ENCODE measurements at places on chromosomes 6 and 20.

GRCh38 chr6:148776321-148777308 lies 29.8 kb downstream of the UST start:
- DNase-seq: no peak

- no peak for DNase-seq
Measured at GRCh38 chr6:43475516-43475915, 1.9 kb upstream of the TJAP1 start.

DNA sequence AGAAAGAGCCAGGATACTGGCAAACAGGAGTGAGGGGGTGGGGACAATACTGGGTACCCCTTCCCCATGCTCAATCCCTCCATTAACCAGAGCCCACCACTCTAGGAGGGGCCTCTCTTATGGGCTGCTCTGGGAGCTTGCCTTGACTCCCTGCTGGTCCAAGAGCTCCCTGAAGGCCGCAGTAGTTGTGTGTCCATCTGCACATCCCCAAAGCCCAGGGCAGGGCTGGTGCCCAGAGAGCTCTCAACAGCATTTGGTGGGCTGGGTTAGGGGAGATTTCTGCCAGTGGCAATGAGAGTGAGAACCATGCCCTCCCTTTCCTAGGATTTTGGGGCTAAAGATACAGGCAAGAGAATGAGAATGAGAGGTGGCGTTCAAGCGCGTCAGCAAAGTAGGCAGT lies 230.6 kb upstream of the PMEPA1 start:
- no peak for DNase-seq

GRCh38 chr6:107977283-107977682 lies 19.3 kb upstream of the SEC63 start:
- DNase-seq: no peak

DNA sequence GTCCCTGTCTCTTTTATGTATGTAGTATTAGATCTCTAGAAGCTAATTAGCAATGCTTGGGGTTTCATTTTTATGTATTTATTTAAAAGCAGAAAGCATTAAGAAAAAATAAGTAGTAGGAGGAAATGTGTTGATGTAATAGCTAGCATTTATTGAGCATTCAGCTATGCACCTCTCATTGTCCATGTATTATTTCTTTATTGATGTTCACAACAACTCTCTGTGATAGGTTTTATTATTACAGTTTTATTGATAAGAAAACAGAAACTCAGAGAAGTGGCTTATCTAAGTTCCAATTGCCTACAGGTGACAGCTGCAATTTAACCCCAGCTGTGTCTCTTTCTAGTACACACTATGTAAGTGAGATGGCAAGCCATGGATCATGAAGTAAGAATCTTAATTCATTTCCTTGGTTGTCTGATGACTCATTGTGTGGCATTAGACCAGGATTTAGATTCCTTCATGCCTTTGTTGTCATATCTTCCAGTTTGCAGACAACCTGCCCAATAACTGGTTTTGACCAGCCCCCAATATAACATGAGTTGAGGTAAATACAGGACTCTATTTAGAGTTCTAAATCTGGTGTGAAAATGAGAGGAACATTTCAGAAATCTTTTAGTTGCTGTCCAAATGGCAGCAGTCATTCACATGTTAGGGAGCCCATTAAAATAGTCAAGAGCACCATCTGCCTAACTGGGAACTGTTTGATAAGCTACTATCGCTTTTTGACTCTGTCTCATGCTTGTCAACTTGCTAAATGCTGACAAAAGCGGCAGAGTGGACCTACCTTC lies 170.8 kb upstream of the PHACTR1 start:
- DNase-seq: no peak

GRCh38 chr20:61169874-61170273 lies 82.2 kb upstream of the CDH4 start:
- DNase-seq: no peak

GRCh38 chr20:63119121-63119962 lies 96.6 kb downstream of the YTHDF1 start:
- no peak for DNase-seq

- no peak for DNase-seq
Measured at GRCh38 chr6:70398783-70399728, 14.3 kb upstream of the FAM135A start.

GRCh38 chr6:100167585-100167984 lies 173.6 kb upstream of the MCHR2 start:
- DNase-seq: no peak

- DNase-seq: no peak
Measured at GRCh38 chr6:33886673-33887144, 82.9 kb upstream of the MLN start.

DNA sequence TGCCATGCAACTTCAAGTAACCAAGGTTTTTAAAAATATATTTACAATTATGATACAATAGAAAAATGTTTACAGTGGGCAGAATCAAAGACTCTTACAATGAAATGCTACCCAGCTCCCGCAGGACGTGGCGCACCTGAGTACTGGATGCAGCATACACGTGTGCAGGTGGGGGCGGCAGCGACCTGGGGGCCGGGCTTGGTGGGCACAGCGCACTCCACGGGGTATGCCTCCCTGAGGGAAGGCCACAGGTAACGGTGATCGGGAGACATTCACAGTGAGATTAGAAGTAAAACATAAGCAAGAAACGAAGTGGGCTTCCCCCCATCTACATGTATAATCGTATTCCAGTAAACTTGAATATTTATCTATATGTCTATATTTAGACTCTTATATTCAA lies 54.2 kb downstream of the WDR27 start:
- no peak for DNase-seq

DNA sequence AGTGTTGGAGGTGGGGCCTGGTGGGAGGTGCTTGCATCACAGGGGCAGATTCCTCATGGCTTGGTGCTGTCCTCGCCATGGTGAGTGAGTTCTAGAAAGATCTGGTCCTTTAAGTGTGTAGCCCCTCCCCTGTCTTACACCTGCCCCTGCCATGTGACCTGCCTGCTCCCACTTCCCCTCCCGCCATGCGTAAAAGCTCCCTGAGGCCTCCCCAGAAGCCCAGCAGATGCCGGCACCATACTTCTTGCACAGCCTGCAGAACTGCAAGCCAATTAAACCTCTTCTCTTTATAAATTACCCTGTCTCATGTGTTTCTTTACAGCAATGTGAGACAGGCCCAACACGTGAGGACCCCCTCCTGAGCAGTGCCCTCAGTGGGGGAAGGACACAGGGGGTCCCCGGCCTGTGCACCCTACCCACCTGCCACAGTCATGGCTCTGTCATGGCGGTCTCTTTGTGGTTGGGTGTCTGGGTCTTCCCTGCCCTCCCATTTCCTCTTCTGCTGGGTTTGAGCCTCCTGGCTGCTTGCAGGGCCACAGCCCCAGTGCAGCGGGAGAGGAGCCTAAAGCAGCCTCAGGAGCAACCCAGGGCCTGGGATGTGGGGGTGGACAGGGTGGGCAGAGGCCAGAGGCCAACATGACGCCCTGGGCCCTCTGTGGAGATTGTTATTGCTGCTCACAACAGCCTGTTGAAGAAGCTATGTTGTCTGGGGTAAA lies 87.2 kb upstream of the QKI start:
- no peak for DNase-seq

DNA sequence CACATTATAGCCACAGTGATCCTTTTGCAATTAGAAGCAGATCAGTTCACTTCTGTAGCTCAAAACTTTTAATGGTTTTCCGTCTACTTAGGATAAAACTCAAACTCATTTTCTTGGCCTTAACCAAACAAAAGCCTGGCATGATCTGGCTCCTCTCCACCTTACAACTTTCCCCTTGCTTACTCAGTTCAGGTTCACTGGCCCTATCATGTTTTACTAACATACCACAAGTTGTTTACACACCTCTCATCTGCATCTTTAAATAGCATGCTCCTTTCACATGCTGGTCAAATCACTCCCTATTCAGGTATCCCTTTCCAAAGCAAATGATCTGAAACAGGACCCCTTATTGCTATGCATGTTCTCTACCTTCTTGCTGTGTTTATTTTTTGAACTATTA lies 191.4 kb upstream of the FAM83B start:
- DNase-seq: no peak

DNA sequence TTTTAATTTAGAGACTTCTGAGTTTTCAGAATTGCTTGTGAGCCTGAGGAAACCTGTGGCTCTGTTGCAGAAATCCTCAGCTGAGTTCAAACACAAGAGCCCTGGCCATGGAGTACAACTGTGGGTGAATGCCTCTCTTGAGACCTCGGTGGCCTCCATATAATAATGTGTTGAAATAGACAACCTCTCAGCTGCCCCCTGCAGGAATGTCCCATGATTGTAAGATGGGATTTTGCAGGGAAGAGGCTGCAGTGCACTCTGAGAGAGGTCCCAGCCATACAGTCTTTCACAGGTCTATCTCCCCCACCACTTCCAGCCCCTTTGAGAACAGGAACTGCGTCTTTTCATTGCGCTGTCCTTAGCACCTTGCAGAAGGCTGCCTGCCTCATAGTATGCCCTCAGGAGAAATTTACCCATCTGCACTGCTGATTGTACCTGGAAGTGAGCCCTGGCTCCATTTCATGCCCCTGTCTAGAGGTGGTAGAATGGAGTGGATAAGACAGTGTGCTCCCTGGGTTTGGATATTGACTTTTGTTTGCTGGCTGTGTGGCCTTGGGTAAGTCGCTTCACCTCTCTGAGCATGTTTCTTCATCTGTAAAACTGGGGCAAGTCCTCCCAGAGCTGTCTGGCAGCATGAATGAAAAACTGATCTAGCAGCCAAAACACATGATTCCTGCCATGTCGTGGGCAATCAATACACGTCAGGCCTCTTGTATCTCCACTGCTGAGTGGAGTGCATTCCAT lies 16.8 kb upstream of the CDH22 start:
- DNase-seq: no peak

DNA sequence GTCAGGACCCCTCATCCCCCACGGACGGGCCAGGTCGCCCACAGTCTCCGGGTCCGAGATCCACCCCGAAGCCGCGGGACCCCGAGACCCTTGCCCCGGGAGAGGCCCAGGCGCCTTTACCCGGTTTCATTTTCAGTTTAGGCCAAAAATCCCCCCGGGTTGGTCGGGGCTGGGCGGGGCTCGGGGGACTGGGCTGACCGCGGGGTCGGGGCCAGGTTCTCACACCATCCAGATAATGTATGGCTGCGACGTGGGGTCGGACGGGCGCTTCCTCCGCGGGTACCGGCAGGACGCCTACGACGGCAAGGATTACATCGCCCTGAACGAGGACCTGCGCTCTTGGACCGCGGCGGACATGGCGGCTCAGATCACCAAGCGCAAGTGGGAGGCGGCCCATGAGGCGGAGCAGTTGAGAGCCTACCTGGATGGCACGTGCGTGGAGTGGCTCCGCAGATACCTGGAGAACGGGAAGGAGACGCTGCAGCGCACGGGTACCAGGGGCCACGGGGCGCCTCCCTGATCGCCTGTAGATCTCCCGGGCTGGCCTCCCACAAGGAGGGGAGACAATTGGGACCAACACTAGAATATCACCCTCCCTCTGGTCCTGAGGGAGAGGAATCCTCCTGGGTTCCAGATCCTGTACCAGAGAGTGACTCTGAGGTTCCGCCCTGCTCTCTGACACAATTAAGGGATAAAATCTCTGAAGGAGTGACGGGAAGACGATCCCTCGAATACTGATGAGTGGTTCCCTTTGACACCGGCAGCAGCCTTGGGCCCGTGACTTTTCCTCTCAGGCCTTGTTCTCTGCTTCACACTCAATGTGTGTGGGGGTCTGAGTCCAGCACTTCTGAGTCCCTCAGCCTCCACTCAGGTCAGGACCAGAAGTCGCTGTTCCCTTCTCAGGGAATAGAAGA lies 978 bp downstream of the HLA-A start:
- no peak for DNase-seq

DNA sequence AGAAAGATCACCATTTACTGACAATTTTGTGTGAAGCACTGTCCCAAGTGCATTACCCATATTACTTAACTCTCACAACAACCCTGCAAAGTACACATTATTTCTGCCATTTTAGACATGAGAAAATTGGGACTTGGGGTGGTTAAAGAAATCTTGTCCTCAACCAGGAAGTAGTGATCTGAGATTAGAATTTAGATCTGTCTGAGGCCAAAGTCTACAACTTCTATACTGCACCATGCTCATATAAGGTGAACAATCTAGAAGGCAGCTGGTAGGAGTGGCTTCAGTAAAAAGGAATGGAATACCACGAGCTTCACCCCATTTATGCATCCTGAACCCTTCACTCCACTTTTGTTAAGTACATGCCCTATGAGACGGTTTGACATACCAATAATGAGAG lies 87.6 kb downstream of the QRSL1 start:
- no peak for DNase-seq

DNA sequence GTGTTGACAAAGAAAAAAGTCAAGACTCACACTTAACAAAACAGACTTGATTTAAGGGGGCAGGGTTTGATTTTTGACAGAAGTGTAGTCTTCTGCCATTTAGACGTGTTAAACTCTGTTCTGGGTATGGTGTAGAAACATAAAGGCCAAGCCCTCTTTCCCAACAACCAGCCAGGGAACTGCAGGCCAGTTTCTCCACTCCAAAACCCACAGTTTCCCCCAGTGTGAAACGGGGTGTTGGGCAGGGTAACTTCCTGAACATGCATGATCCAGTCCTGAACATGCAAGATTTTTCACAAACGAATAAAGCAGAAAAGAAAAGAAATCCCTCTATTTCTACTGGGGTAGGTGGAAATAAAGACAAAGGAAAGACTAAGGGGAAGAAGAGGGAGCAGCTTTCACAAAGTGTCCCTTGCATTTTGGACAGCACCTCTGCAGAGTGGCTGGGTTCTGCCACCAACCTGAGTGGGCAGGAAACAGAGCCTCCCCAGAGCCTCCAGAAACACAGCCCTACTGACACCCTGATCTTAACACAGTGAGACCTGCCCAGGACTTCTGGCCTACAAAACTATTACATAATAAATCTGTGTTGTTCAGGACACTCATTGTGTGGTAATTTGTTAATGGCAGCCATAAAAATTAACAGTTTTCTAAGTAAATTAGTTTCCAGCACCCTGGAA lies 7.5 kb downstream of the APMAP start:
- no peak for DNase-seq

GRCh38 chr6:46380152-46380807 lies 111.0 kb downstream of the RCAN2 start:
- no peak for DNase-seq

DNA sequence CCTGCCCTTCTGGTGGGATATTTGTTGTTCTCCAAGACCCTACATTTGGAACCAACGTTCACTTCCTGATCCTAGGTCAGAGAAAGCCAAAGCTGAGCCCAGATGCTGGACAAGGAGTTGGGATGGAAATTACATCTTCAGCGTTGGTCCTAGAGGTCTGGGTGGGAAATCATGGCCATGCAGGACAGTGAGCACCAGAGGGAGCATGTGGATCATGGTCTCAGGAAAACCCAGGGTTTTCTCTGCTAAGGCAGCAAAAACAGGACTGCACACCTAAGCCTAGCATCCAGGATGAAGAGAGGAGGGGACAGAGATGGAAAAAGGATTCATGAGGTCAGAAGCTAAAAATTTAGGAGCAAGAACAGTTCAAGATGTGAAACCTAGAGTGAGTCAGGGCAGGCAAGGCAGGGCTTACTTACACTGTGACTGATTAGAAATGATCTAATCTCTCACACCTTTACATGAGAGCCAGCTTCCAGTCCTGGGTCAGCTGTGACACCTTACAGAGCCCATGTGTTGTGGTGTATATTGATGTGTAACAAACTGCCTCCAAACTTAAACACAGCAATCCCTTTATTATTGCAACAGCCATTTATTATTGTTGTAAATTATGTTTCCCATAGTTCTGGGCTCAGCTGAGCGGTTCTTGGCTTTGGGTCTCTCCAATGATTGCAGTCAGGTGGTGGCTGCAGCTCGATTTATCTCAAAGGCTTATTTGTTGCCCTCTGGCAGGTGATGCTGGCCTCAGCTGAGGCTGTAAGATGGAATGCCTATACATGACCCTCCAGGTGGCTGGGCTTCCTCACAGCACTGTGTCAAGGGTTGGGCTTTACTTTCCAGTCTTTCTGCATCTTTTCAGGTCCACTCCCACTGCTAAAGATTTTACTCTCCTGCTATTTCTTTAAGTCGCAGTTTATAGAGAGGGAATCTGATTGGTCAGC lies 6.5 kb downstream of the C20orf202 start:
- no peak for DNase-seq

Data from activated CD8-positive, alpha-beta memory T cell treated with anti-CD3 and anti-CD28 coated beads for 1 hour (primary cell).